Stimulated activated CD4-positive, alpha-beta T cell treated with anti-CD3 and anti-CD28 coated beads, TNF-alpha, amount 100 ng/mL, for 24 hours (primary cell): ENCODE measurements at places on chromosomes 5 and 9.

- DNase-seq: no peak
These were observed 19.1 kb upstream of the TTLL11 start for GRCh38 chr9:122112238-122112637.

GRCh38 chr5:107126341-107126740 is 544.4 kb downstream of the EFNA5 start:
- no peak for DNase-seq

GRCh38 chr9:79687131-79687447 is 115.3 kb downstream of the TLE4 start:
- DNase-seq: no peak

DNA sequence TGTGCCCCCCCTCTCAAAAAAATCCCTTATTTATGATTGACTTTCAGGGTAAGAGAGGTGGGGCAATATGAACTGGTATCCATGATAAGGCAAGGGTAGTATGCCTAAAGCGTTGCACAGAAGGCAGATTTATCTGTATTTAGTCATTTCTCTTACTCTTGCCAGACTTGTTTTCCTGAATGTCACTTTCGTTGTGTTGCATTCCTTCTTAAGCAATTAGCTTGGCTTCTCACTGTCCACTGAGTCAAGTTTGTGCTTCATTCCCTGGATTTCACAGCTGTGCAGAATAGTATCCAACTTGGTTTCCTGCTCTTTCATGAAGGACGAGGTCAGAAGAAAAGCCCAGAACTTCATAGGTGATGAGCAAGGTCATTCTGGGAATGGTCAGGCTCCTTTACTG is 301.5 kb upstream of the ACTBL2 start:
- DNase-seq: no peak

- DNase-seq: no peak
These were observed 13.6 kb downstream of the SLF1 start for GRCh38 chr5:94632024-94632423.

DNA sequence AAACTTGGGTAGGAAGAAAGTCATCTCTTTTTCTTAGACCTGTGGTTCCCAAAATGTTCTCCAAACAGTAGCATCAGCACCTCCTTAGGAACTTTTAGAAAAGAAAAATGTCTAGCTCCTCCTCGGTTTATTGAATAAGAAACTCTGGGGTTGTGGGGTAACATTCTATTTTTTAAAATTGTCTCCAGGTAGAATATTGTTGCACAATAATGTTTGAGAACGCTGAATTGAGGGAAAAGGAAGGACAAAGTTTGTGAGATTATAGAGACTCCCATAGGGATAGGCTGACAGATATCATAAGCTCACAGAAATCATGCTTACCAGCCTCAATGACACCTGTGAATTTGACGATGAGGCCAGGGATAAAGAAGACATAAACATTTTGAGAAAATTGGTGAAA is 1199.0 kb upstream of the CDH6 start:
- DNase-seq: no peak

GRCh38 chr5:53170746-53171349 is 61.3 kb upstream of the MOCS2 start:
- no peak for DNase-seq

- DNase-seq: no peak
These were observed 49.2 kb downstream of the NACC2 start for GRCh38 chr9:136045595-136046553.
